Stimulated activated CD4-positive, alpha-beta T cell treated with anti-CD3 and anti-CD28 coated beads, TNF-alpha, amount 100 ng/mL, for 4 hours (primary cell): ENCODE measurements at places on chromosomes 2 and 18.

GRCh38 chr2:219998107-219998506 lies 370.7 kb downstream of the SLC4A3 start:
- DNase-seq: no peak

DNA sequence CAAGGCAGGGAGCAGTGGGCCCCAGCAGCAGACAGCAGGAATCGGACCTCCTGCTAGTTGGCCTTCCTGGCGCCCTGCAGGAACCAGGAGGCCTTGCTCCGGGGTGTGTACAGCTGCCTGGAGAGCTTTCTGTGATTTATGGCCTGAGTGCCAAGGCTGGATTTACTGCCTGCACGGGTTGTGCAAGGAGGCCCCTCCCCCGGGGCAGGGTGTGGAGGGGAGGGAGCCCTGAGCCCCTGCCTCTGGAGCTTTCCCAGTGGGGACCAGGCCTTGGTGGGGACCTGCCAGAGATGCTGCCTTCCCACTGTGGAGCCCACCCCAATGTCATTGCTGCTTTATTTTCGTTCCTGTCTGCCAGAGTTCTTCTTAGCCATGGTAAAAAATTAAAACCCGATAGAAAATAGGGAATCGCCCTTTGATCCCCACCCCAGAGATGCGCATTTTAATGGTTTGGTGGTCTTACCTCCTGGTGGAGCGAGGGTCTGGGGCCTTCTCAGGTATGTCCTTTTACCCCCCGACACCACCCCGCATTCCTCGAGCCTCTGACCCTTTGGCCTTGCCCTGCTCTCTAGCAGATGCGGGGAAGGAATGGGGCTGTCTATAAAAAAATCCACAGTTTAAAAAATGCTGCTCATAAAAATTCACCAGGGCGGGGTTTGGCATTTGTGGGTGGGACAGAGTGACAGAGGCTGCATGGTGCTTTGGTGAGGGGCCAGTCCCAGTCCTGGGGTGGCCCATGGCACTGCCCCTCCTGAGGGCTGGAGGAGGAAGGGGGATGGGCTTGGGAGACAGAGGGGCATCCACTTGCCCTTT lies 6.9 kb upstream of the RALB start:
- DNase-seq: no peak

DNA sequence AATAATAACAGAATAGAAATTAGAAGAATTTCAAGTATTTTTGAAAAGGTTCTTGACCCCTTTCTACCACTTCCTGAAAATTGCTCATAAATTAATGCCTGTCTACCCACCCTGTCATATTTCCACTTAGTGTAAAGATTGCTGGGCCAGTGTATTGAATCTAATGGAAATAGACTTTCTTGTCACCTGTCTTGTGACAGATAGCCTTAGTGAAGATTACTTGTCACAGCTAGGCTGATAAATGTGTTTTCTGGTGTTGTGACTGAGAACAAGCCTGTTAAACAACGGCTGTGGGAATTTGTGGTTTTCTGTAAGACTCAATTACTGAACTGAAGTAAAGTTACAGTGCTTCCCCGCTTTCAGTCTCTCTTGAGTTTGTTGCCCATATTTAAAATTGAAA lies 37.0 kb downstream of the PIK3C3 start:
- no peak for DNase-seq

- DNase-seq: no peak
Observed at GRCh38 chr2:96486696-96487095, 18.5 kb downstream of the NEURL3 start.

DNA sequence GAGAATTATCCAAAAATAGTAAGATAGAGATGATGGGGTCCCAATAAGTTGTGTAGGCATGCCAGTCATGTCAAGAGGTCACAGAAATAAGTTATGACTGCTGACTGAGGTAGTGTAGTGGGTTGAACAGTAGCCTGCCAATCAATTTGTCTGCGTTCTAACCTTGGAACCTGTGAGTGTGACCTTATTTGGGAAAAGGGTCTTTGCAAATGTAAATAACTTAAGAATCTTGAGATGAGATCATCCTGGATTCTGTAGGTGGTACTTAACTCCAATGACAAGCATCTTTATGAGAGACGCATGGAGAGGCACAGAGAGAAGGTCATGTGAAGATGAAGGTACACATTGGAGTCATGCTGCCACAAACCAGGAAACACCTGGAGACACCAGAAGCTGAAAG lies 31.0 kb downstream of the ACVR1 start:
- DNase-seq: no peak

DNA sequence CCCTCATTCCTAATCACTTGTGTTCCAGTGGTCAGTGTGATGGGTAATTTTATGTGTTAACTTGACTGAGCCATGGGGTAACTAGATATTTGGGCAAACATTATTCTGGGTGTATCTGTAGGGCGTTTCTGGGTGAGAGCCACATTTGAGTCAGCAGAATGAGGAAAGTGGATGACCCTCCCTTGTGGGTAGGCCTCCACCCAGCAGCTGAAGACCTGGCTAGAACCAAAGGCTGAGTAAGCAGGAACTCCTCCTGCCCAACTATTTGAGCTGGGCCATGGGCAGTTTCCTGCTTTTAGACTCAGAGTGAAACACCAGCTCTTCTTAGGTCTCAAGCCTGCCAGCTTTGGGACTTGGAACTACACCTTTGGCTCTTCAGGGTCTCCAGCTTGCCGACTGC lies 141.8 kb downstream of the ACKR3 start:
- no peak for DNase-seq

DNA sequence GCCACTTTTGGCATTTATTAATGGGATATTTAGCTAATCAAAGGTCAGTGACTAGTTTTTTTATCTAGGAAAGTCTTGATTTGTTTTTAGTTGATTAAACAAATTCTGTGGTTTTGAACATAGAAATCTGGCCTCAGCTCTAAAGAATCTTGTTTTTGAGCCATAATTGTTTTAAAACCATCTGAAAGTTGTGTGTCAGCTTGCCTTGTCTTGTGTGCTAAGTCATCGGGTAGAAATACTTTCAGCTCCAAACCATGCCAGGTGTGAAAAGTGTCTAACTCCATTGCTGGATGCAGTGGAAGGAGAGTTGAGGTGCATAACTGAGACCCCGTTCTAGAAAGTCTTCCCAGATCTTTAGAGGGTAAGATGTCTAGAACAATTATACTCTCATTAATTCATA lies 22.7 kb downstream of the FARP2 start:
- no peak for DNase-seq

DNA sequence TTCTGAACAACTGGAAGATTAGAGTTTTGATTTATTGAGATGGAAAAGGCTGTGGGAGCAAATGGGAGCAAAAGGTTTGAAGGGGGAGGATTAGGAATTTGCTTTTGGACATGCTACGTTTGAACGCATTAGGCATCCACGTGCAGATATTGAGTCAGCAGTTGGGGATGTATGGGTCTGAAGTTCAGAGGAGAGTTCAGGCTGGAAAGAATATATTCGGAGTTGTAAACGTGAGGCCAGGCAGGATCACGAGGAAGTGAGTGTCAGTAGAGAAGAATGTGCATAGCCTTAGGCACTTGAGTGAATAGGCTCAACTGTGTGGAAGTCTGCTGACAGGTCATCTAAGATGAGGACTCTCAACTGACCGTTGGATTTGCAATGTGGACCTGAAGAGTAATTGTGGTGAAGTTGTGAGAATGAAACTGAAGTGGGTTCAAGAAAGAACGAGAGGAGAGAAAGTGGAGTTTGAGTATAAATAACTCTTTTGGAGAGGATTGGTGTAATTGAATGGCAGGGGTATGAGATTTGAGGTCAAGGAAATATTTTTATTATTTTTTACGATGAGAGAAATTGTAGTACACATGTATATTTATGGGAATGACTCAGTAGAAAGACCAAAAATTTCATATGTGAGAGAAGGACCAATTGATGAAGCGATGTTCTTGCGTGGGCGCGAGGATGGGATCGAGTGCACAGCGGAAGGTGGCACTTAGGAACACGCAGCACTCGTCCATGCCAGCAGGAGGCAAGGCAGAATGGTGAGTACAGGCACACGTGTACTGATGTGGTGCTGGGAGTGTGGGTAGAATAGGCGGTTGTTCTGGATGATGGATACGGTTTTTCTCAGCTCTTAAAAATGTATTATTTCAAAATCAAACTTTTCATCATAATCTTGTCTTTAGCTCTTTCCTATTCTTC lies 40.5 kb upstream of the POLE4 start:
- no peak for DNase-seq

DNA sequence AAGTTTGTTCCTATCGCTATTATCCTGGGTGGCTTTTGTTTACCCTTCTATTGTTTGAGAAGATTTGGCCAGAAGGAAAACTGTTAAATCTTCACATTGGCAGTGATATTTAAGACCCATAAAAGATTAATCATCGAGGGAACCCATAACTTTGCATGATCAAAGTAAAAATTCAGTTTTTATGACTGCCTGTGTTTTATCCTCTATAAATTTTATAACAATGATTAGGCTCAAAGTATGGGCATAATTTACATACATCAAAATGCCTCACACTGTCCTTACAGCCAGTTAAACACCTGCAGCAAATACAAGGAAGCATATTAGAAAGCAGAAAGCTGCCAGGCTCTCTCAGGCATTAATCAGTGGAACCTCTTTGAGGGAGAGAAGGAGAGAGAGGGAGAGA lies 289.1 kb downstream of the ICOS start:
- DNase-seq: no peak

DNA sequence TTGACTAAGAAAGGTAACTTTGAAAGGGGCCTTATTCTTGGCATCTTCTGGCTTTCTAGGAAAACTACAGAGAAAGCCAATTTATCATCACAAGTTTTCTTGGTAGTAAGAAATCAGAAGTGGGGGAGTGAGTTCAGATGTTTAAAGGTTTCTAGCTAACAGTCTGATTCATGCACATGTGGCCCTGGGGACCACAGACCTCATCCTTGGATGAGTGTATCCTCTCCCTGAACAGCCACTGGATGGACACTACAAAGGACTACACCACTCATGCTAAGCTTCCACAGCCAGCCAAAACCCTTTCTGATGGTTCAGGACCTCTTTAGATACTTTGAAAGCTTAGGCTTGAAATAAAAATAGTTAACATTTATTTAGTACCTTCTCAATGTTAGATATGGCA lies 218.3 kb upstream of the STK17B start:
- DNase-seq: no peak

DNA sequence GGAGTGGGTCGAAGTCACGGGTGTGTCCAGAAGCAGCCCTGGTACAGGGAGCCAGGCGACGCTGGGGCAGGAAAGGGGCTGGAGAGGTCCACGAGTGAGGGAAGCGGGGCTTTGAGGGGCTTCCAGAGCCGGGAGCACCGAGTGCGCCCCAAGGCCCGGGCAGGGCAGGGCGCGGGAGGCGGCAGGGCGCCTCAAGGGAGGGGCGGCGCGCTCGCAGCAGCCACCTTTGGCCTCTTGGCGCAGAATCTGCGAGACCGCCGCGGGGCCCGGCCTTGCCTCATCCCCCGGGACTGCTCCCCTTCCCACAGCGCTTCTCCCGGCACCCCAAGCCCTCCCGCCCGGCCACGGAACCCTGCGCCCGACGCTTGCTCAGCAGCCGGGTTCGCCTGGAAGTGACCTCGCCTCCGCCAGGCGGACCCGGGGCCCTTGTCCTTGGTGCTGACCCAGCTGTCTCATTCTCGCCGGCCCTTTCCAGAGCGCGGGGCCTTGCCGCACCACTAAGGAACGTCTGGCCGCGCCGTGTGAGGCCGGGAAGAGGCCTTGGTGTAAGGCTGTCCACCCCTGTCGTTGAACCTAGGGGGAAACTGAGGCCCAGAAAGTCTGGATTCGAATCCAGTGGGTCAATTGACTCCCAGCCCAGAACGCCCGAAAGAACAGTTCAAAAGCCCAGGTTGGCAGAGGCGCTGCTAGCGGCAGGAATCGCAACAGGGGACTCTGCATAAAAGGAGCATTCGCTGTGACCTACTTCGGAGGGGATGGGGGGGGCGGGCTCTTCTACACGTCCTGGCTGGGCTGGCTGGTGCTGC lies 584 bp upstream of the DNER start:
- DNase-seq: no peak

DNA sequence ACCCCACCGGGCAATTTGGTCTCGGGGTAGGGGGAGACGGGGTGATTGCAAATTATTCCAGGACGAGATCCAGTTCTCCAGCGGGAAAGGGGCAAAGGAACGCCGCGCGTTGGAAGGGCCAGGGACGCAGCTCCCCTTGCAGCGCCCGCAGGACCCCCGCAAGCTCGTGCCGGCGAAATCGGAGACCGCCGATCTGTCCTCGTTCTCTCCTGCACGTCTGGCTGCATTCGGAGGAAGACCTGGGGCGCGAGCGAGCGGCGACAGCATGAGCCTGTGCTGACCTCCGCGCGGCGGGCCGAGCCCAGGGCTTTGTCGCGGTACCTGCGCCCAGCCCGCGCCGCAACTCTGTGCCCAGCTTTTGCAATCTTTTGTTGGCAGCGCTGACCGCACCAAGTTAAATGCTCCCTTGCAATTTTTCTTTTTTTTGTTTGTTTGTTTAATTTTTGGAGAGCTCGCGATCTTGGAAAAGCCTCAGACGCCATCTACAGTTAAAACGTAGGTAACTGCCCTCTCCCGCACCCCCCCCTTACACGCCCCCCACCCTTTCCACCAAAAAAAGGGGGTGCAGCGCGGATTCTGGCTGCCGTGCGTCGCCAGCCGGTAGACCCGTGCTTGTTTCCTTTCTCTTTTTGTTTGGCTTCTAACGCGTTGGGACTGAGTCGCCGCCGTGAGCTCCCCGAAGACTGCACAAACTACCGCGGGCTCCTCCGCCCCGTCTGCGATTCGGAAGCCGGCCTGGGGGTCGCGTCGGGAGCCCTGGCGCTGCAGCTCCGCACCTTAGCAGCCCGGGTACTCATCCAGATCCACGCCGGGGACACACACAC lies 667 bp downstream of the TRIB2 start:
- DNase-seq: peak; percentile 35

DNA sequence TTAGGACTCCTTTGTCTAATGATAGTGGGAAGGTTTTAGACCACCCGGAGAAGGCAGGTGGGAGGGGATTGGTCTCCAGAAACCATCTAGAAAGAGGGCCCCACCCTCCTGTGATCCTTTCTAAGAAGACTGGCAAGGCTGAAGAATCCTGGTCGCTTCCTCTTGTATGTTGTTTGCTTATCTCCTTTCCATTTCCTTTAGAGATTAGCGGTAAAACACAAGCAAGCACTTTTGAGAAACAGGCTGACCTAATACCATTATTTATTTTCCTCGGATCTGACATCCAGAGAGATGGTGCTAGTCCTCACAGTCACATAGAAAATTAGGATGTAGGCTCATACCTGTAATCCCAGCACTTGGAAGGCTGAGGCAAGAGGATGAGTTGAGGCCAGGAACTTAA lies 45.2 kb upstream of the SPRED2 start:
- no peak for DNase-seq

GRCh38 chr2:129117434-129117833 lies 798.8 kb upstream of the HS6ST1 start:
- no peak for DNase-seq

GRCh38 chr2:105237045-105237765 lies 4.3 kb upstream of the GPR45 start:
- DNase-seq: no peak

- no peak for DNase-seq
Observed at GRCh38 chr18:57095884-57096283, 51.0 kb upstream of the BOD1L2 start.
